ENCODE measurements at places on chromosomes 3 and 15.
A peak's percentile ranks its signal among the peaks of the same experiment; 100 is the strongest.

DNA sequence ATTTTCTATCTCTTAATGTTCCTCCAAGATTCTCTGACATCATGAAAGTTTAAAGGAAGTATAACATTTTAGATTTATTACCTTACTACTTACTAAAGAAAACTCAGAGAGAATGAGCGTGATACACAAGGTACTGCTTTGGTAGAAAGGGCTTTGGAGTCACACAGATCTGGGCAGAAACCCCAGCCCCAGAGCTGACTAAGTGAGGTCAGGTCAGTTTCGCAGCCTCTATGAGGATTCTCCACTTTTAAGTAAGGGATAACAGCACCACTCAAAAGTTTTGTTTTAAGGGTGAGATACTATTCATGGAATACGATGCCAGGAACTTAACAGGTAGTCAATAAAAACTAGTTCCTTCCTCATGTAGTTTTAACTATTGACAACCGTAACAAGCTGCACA, 76.1 kb downstream of the CLDN11 start:
- H3K4me3 ChIP-seq, result no peak overlapping the region
- no peaks in the 10 kb centered on the region for H3K4me1 ChIP-seq
- no peaks in the 10 kb centered on the region for H3K27me3 ChIP-seq
- H3K36me3 ChIP-seq, result no peaks in the 10 kb centered on the region
- no peak for DNase-seq

DNA sequence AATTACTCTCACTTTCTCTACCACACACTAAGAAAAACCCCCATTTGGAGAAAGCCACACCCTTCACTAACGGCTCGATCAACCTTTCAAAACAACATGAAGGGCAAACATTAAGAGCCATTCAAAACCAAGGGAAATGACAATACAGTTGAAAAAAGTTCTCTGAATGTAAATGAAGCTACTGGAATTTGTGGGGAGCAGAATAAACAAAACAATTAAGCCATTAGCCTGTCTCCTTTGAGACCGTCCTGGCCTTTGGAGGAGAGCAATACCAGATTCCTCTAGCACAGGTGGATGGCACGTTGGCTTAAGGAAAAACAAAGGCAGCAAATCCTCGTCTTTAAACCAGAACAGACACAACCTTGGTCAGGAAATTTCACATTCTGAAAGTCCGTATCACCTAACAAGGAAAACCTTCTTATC, 18.7 kb downstream of the MYO1E start:
- no peaks in the 10 kb centered on the region for H3K27me3 ChIP-seq
- peaks cover 8% of the 10 kb centered on the region for H3K4me1 ChIP-seq
- H3K27ac ChIP-seq, result no peak overlapping the region
- H3K36me3 ChIP-seq, result no peaks in the 10 kb centered on the region

GRCh38 chr15:40463886-40464545, 6.8 kb upstream of the CHST14 start:
- H3K4me3 ChIP-seq, result no peak overlapping the region
- H3K27ac ChIP-seq, result no peak overlapping the region
- DNase-seq, result no peak
- no peaks in the 10 kb centered on the region for H3K27me3 ChIP-seq
- H3K36me3 ChIP-seq, result no peaks in the 10 kb centered on the region

DNA sequence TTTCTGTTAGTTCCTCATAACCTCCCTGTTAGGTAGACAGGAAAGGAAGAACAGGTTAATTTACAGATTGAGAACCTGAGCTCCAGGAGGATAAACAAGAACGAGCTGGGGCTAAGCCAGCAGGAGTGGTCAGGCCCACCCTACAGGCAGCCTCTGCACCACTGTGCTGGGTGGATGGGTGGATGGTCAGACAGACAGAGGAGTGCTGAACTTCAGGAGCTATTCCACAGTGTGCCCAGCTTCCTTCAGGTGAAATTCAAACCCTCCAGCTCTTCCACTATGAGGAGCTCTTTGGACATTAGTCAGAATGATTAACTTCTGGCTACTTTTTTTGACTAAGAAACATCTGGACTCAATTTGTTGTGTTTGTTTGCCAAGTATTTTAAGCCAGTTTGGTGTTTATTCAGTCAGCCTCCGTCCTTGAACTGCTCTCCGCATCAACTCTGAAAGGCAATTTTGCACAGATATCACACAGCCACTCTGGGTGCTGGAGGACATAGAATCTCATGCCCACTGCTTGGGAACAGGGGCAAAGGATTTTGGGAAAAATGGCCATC, 361.9 kb downstream of the CLSTN2 start:
- DNase-seq, result no peak
- no peak overlapping the region for H3K4me3 ChIP-seq
- no peaks in the 10 kb centered on the region for H3K27me3 ChIP-seq
- H3K36me3 ChIP-seq, result no peaks in the 10 kb centered on the region

DNA sequence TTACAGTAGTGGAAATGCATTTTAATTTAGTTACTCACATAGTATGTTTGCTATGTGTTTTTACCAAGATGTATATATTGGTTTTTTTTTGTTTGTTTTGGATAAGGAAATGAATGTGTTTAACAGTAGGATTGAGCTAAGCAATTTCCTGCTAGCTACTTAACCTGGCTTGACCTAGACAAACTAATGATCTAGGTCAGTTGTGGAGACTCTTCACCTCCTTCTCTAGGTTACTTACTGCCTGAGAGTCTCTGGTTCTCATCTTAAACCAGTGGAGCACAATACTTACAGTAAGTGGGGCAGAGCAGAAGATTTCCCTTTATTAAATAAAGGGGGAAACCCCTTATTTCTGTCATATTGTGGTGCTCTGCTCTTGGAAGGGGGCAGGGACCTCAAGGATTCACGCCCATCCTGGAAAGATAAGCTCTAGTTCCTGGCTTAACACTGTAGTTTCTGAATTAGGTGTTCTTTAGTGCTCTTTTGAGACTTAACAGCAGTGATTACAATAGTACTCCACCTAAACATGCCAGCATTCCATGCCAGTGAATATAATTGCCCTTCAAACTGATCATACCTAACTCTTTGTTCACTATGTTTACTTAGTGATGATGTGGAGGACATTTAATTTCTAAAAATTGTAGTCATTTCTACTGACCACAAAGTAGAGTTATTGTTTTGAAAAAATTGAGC, 79.9 kb downstream of the UBP1 start:
- H3K4me1 ChIP-seq, result peaks cover 10% of the 10 kb centered on the region
- DNase-seq, result no peak
- no peak overlapping the region for H3K27ac ChIP-seq
- no peak overlapping the region for H3K4me3 ChIP-seq
- no peaks in the 10 kb centered on the region for H3K27me3 ChIP-seq
- no peaks in the 10 kb centered on the region for H3K36me3 ChIP-seq

- DNase-seq, result no peak
- H3K27me3 ChIP-seq, result no peaks in the 10 kb centered on the region
- H3K4me3 ChIP-seq, result no peak overlapping the region
- H3K4me1 ChIP-seq, result no peaks in the 10 kb centered on the region
- H3K27ac ChIP-seq, result no peak overlapping the region
Observed at GRCh38 chr3:100360757-100361496, 26.4 kb downstream of the NIT2 start.

DNA sequence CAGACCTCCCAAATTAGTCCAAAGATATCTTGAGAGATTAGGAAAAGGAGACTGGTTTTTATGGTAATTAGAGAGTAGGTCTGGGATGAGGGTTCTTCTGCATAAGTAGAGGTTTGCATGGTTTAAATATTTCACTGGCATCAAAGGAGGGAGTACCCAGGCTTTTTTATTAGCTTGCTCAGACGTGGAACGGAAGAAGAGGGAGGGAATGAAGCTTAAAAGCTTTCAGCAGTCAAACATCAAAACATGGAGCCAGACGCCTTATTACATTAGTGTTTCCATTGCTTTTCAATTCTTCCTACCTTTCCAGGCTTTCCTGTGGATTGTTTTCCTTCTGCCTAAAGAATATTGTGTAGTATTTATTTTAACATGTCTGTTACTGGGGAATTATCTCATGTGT, 342.1 kb upstream of the SOX2 start:
- no peaks in the 10 kb centered on the region for H3K36me3 ChIP-seq
- H3K27me3 ChIP-seq, result no peaks in the 10 kb centered on the region
- DNase-seq, result no peak
- H3K4me1 ChIP-seq, result no peaks in the 10 kb centered on the region
- no peak overlapping the region for H3K27ac ChIP-seq
- no peak overlapping the region for H3K4me3 ChIP-seq

DNA sequence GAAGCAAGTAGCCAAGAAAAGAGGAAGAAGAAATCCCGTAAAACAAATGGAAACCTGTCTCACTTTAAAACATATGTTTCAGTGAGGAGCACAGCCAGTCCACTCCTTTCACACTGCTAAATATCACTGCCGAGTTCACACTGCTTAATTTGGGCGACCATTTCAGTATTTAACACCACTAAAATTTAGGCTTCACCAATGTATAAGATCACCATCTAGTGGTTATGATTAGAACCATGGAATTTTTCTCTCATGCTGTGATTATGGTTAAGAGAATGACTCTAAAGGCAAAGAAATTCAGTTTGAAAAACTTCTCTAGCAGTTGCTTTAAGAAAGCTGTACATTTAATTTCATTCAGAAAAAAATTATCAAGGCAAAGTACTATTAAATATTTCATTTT, 16.6 kb downstream of the SLC4A7 start:
- no peak for DNase-seq
- no peaks in the 10 kb centered on the region for H3K36me3 ChIP-seq
- H3K27ac ChIP-seq, result no peak overlapping the region
- H3K27me3 ChIP-seq, result no peaks in the 10 kb centered on the region
- no peak overlapping the region for H3K4me3 ChIP-seq

GRCh38 chr15:77482570-77482969, 61.9 kb downstream of the HMG20A start:
- H3K27me3 ChIP-seq, result no peaks in the 10 kb centered on the region
- DNase-seq, result no peak
- peaks cover 5% of the 10 kb centered on the region for H3K36me3 ChIP-seq
- no peak overlapping the region for H3K4me3 ChIP-seq

- H3K27ac ChIP-seq, result no peak overlapping the region
- peaks cover 6% of the 10 kb centered on the region for H3K4me1 ChIP-seq
- H3K4me3 ChIP-seq, result no peak overlapping the region
- H3K36me3 ChIP-seq, result no peaks in the 10 kb centered on the region
- no peaks in the 10 kb centered on the region for H3K27me3 ChIP-seq
Observed at GRCh38 chr3:194386066-194386465, 13.0 kb downstream of the GP5 start.

DNA sequence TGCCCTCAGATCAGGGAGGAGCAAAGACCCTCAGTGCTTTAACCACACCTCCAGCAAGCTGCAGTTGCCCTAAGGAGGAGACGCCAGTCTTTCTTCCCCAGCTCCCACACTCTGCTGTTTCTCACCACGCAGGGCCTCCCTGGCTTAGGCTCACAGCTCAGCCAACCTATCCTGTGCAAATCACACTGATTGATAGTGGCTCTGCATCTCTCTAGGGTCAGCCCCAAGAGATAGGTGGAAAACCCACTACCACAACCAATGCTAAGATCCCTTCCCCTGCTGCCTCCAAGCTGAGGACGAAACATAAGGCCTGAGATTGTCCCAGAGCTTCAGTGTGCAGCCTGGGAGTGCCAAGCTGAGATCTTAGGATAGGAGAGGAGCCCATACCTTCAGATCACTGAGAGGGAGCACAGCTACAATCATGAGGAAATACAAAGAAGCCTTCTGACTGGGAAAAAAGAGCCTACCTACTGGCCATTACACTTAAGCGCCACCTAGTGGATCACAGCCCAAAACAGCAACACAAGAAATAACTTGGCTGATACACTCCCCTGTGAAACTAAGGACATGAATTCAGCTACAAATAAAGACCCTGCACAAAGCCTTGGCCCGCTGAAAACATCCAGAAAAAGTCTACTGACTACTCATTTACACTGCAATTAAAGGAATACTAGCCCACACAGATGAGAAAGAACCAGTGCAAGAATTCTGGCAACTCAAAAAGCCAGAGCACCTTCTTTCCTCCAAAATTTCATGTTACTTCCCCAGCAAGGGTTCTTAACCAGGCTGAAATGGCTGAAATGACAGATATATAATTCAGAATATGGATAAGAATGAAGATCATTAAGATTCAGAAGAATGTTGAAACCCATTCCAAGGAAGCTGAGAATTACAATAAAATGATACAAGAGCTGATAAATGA, 271.5 kb upstream of the DCBLD2 start:
- DNase-seq, result peak; percentile 54
- no peak overlapping the region for H3K4me3 ChIP-seq
- H3K27ac ChIP-seq, result no peak overlapping the region
- no peaks in the 10 kb centered on the region for H3K4me1 ChIP-seq
- H3K36me3 ChIP-seq, result no peaks in the 10 kb centered on the region

- no peaks in the 10 kb centered on the region for H3K27me3 ChIP-seq
- no peak overlapping the region for H3K27ac ChIP-seq
- H3K4me1 ChIP-seq, result peaks cover 5% of the 10 kb centered on the region
- no peak overlapping the region for H3K4me3 ChIP-seq
- no peak for DNase-seq
Observed at GRCh38 chr15:70274908-70275307, 177.2 kb upstream of the TLE3 start.
